ENCODE measurements at places on chromosomes 16 and 17.

GRCh38 chr17:80477647-80478478, 1.5 kb upstream of the NPTX1 start:
- no peak for DNase-seq

DNA sequence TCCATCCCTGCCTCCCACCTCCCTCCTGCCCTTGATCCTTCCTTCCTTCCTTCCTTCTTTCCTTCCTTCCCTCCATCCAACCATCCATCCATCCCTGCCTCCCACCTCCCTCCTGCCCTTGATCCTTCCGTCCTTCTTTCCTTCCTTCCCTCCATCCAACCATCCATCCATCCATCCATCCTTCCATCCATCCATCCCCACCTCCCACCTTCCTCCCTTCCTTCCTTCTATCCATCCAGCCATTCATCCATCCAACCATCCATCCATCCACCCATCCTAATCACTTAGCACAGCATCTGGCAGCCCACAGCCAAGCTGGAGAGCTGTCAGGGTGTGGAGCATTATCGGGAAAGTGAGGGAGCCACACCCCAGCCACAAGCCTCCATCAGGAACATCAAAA, 54.5 kb downstream of the TK2 start:
- DNase-seq, result no peak

GRCh38 chr17:9202532-9202931, 181.2 kb downstream of the NTN1 start:
- no peak for DNase-seq

GRCh38 chr16:88785106-88785924, at the start of gene PIEZO1:
Gene PIEZO1, minus strand, starts transcription at chr16:88785220. Its CDS starts 256 bp downstream, at chr16:88784964.
- DNase-seq, result peak; percentile 70

- DNase-seq, result no peak
Observed at GRCh38 chr17:62790564-62790986, 17.5 kb downstream of the MARCHF10 start.

Data from activated T-helper 1 cell treated with anti-CD3 and anti-CD28 coated beads, Interleukin-2, amount 50 U/mL, for 16 hours (primary cell).